ENCODE measurements at places on chromosomes 12 and 14.

DNA sequence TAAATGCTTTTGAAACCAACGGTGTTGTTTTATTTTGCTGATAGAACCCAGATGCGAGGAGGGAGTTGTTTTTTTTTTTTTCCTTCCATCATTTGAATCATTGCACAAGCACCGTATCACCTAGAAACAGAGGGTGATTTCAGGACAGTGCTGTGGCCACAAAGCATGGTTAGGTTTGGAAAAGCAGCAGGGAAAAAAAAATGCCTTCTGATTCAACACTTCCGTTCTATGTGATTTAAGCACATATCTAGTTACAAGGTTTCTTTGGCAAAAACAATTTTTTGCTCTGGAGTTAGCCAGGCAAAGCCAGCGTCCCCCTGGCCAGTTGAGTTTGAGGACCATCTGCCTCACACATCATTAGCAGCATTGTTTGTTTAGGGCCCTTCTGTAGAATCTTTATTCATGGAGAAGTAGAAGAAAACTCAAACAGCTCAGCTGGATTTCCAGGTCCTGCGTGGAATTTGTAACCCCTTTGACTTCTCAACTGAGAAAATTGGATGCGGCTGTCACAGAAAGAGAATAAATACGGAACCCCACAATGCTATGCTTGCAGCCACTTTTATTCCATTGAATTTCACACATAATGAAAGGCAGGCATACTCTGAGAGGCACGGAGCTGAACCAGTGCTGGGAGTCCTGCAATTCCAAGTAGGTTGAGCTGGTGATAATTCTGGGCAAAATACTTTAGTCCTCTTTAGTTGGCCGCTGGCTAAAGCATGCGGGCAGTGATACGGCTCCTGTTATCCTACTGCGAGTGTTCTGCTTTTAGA lies 17.0 kb upstream of the WNT5B start:
- DNase-seq = no peak

GRCh38 chr12:84637926-84638325 lies 274.7 kb downstream of the SLC6A15 start:
- DNase-seq = no peak

DNA sequence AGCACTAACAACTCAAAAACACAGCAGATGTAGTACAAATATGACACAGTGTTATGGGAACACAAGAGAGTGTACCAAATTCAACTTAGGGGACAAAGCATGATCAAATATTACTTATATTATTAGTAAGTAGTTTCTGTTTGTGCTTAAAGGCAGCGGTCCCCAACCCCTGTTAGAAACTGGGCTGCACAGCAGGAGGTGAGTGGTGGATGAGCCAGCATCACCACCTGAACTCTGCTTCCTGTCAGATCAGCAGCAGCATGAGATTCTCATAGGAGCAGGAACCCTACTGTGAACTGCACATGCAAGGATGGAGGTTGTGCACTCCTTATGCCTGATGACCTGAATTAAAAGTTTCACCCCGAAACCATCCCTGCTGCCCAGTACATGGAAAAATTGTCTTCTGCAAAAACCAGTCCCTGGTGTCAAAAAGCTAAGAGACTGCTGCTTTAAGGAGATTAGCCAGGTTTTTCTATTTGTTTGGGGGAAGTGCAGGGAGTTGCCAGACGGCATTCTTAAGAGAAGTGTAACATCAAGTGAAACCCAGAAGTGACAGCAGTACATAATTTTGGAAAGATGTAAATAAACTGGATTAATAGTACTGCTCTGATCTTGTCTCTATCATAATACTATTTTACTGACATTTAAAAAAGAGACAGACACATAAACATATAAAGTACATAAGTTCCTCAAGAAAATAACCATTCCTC lies 26.7 kb downstream of the GTF2A1 start:
- no peak for DNase-seq

- no peak for DNase-seq
These were observed 11.5 kb upstream of the TBPL2 start for GRCh38 chr14:55451950-55452349.

DNA sequence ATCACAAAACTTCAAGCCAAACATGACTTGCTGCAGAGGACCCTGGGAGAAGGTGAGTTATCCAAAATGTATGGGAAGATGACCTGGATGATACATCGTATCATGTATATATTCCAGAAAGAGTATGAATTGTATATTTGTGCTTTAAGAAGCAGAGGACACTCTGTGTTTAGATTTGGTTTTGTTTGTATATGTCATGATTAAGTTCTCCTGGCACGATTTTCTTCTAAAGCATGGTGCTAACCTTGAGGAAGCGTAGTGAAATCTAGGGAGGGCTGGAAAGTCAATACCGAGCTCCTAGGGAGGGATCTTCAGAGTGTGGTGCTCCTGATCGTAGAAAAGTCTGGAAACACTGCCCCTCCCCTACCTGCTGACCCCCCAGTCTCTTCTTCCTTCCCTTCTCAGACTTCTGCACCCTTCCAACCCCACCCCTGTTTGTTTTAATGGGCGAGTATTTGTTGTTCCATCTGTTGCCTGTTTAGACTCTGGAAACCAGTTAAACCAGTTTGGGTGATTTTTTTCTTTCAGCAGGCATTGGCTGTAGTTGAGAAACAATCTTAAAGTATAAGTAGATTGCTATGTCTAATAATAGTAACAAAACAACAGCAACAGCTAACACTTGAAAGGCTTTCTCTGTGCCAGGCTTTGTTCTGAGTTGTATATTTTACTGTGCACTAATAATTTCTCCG lies 141.6 kb downstream of the KICS2 start:
- DNase-seq = no peak

DNA sequence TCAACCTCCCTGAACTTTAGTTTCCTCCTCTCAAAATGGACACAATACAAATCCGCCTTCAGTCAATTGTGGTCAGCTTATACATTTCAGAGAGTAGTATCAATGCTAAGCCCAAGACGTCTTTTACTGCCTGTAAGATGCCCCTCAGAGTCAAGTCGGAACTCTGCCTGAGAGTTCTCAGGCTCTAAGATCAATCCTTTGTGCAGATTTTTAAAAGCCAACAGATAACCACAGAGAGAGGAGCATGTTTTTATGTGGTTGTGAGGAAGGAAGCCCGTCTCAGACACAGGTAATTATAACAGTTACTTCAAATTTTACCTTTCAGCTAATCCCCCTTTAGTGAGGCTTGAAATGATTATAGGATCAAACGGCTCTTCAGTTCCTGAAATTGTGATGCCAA lies 91.6 kb downstream of the HELB start:
- DNase-seq = no peak

- DNase-seq = no peak
These were observed 354.4 kb downstream of the MED13L start for GRCh38 chr12:115922952-115923564.

- DNase-seq = no peak
These were observed 367 bp upstream of the FRS2 start for GRCh38 chr12:69469854-69470188.

GRCh38 chr12:116404247-116404646 lies 126.8 kb upstream of the MED13L start:
- DNase-seq = no peak

DNA sequence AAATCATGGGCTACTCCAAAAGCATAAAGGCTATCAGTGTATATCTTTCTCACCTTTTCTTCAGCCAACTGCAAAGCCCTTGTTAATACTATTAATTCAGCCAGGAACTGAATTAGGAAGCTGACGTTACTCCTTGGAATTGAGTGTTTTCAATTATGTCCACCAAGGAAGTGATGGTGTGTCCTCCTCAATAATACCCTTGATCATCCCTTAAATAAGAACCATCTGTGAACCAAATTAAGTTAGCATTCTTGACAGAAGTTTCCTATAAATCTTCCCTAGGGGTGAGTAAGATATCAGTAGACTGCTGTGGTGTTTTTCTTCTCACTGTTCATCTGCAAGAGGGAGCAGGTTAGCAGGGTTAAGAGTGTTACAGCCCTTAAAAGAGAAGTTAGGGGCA lies 252.3 kb upstream of the AVPR1A start:
- no peak for DNase-seq

GRCh38 chr12:1510056-1510812 lies 84.1 kb downstream of the FBXL14 start:
- no peak for DNase-seq

DNA sequence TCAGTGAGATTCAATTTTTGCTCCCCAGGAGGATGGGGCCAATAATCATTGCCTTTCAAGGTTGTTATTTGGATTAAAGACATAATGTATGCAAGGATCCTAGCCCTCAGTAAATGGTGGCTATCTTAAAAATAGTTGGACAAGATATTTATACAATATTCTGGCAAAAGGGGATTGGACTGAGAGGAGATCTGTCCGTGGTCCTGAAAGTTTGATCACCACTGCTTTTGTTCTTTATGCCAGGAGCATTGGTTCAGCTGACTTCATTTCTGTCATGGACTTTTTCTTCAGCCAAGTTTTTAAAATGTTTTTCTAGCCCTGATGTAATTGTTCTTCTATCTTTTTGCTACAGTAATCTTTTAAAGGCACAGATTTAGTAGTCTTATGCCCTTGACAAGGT lies 70.2 kb upstream of the TCL1A start:
- no peak for DNase-seq

DNA sequence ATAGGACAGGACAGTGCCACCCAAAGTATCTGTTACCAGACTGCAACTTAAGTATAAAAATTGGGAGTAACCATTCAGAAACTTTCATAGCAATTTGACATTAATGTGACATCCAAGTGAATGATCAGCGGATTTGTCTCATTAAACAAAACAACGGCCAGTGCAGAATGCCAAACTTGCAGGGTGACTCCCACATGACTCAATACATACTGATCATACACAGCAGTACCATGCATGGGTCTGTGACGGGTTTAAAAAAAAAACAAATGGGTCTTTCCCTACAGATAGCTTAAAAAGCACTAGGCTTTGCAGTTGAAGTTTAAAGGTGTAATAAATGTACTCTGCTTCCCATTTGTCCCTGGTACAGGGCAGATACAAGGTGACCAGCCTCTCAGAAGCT lies 116.6 kb downstream of the SLC35F4 start:
- no peak for DNase-seq

DNA sequence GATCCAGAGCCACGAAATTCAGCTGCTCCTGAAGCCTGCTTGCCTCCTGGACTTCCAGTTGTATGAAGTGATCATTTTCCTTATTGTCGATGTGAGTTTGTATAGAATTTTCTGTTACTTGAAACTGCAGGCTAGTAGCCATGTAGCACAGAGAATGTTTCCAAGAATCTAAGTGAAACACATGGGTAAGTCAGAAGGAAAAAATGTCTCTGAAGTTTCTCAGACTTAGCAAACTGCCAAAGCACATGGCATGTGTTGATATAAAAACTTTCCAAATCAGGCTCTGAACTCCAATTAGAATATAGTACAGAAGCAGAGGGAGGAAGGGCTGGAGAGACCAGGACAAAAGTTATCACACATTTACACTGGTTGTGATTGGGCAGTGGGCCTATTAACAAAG lies 9.8 kb upstream of the PCNX1 start:
- DNase-seq = no peak
